ENCODE measurements at places on chromosomes 13 and 19. TPM values are rescaled to one million over a fixed set of nuclear protein-coding genes. Genes with fewer than 3 reads are reported as not detected.

Gene ZNF709
- polyA plus RNA-seq = 0.49 TPM

Gene C5AR1
- polyA plus RNA-seq = 50.5 TPM

Gene PNMA8C
- not detected for polyA plus RNA-seq

Gene C1QTNF9
- polyA plus RNA-seq = 3.3 TPM

Gene CBARP
- 4.3 TPM for polyA plus RNA-seq

Gene CYP4F2
- not detected for polyA plus RNA-seq

Gene LYL1
- polyA plus RNA-seq = 7.9 TPM

Gene METTL21C
- not detected for polyA plus RNA-seq

Gene XRCC1
- polyA plus RNA-seq = 18.6 TPM

Gene PLIN5
- 205 TPM for polyA plus RNA-seq

Gene NTF4
- 0.09 TPM for polyA plus RNA-seq

Gene BST2
- 220 TPM for polyA plus RNA-seq

Gene PDX1
- polyA plus RNA-seq = 0.03 TPM

Gene UNC13A
- 1.0 TPM for polyA plus RNA-seq

Gene POU2F2
- polyA plus RNA-seq = 0.83 TPM

Gene CRX
- polyA plus RNA-seq = not detected

Gene ANKLE1
- polyA plus RNA-seq = 0.08 TPM

Gene HCST
- 6.6 TPM for polyA plus RNA-seq

Gene CGB1
- not detected for polyA plus RNA-seq

Gene SPRED3
- 0.31 TPM for polyA plus RNA-seq

Gene KLK7
- polyA plus RNA-seq = 1.3 TPM

Gene FCAR
- 7.5 TPM for polyA plus RNA-seq

Gene HSD11B1L
- 6.5 TPM for polyA plus RNA-seq

Gene ZNF331
- polyA plus RNA-seq = 200 TPM

Gene GPR4
- polyA plus RNA-seq = 29.5 TPM
